ENCODE measurements at places on chromosomes 4 and X.
A peak's percentile ranks its signal among the peaks of the same experiment; 100 is the strongest.

DNA sequence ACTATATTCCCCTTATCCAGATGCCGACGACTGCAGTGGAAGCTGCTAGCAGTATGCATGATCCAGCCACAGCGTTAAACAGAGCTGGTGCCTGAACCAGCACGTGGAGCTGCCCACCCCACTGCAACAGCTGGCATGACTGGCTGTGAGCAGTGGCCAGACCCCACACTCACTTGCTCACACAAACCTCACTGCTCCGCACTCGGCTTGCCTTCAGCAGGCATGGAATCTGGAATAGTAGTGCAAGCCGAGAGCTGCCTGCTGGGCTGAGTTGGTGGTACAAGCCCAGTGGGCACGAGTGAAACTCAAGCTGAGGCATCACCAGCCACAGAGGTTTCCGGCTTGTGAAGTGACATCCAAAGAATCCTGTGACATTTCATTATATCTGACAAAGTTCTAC lies 1197.6 kb downstream of the FAM133A start:
- DNase-seq, result no peak

- no peak for DNase-seq
These were observed 19.1 kb downstream of the ARAP2 start for GRCh38 chr4:36224972-36225903.

- no peak for DNase-seq
These were observed 77.5 kb downstream of the UCHL1 start for GRCh38 chr4:41334182-41334581.

GRCh38 chr4:108926061-108926460 lies 163.2 kb upstream of the ETNPPL start:
- peak; percentile 60 for DNase-seq

GRCh38 chr4:18020671-18021469 lies 685 bp downstream of the LCORL start:
- peak; percentile 68 for DNase-seq

- no peak for DNase-seq
These were observed 62.6 kb downstream of the KIF4A start for GRCh38 chrX:70352496-70352895.

- DNase-seq, result no peak
These were observed 378.0 kb upstream of the DMD start for GRCh38 chrX:33589316-33589715.

GRCh38 chrX:130299279-130300009 lies 30.7 kb upstream of the ZNF280C start:
- DNase-seq, result no peak

GRCh38 chrX:149607699-149608098 lies 12.6 kb upstream of the HSFX2 start:
- DNase-seq, result no peak

DNA sequence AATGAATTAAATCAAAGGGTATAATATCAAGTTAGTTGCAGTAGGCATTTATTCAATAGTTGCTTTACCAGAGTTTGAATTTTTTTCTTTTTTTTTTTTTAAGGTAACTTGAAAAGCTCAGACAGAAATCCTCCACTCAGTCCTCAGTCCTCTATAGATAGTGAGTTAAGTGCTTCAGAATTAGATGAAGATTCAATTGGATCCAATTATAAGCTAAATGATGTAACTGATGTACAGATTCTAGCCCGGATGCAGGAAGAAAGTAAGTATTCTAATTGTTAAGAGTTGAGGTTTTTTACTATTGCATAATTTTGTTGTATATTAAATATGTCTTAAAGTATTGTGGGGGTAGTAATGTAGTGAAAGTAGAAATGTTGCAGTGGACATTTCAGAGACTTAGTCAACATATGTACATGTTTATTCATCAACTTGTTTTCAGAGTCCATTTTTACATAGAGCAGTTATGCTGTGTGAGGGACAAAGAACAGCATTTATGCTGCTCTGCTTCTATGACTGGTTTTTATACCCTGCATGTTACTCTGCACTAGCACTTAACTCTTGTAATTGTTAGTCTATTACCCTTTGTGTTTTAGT lies 38.4 kb downstream of the SLAIN2 start:
- DNase-seq, result peak; percentile 37
